ENCODE measurements at places on chromosomes 11 and 22.

DNA sequence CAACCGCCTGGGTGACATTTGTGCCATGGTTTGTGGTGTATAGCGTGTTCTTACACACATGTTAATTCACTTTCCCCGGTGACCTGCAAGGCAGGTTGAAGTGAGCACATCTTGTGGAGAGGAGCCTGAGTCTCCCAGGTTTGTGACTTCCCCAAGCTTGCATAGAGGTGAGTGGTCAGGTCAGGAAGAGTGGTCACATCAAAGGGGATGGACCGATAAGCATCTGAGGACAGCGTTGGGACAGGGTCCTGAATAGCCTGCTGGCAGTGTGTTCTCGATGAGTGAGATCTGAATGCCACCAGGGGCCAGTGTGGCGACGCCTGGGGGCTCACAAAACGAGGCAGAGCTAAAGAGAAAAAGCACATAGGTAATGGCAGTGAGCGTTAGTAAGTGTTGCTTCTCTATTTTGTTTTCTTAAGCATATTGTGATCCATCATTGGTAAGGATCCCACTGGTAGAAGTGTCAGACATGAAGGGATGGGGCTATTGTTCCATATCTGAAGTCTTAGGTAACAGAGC is 154.6 kb downstream of the GRIK4 start:
- DNase-seq = no peak

GRCh38 chr11:92457250-92457649 is 232.6 kb downstream of the FAT3 start:
- no peak for DNase-seq

DNA sequence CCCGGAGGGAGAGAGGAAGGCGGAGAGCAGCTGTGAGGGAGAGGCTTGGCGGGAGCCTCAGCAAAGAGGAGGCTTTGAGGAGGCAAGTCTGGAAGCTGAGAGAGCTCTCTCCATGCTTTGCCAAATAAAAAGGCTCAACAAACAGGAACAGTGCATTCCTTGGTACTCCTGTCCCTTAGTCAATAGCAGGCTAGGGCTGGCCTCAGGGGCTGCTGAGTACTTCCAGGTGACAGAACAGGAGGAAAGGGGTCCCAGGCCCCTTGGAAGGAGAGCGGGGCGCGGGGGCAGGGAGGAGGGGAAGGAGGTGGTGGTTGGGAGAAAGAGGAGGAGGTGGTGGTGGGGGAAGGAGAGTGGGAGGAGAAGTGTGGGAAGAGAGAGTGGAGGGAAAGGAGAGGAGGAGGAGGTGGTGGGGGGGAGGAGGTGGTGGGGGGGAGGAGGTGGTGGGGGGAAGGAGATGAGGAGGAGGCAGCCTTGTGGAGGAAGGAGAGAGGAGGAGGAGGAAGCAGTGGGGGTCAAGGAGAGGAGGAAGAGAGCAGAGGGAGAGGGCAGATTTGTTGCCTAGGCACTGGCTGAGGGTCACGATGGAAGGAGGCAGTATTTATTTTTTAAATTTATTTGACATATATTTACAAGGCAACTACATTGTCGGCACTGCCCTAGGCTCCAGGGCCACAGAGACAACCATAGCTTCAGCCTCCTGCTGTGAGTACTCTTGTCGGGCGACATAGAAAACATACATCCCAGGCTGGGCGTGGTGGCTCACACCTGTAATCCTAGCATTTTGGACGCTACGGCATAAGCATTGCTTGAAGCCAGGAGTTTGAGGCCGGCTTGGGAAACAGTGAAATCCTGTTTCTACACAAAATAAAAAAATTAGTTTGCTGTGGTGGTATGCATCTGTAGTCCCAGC is 74.2 kb upstream of the ZBED5 start:
- peak; percentile 16 for DNase-seq

- no peak for DNase-seq
These were observed 9.3 kb downstream of the HINFP start for GRCh38 chr11:119130662-119131061.

- no peak for DNase-seq
These were observed 248.1 kb downstream of the CNTN5 start for GRCh38 chr11:99268886-99269285.

DNA sequence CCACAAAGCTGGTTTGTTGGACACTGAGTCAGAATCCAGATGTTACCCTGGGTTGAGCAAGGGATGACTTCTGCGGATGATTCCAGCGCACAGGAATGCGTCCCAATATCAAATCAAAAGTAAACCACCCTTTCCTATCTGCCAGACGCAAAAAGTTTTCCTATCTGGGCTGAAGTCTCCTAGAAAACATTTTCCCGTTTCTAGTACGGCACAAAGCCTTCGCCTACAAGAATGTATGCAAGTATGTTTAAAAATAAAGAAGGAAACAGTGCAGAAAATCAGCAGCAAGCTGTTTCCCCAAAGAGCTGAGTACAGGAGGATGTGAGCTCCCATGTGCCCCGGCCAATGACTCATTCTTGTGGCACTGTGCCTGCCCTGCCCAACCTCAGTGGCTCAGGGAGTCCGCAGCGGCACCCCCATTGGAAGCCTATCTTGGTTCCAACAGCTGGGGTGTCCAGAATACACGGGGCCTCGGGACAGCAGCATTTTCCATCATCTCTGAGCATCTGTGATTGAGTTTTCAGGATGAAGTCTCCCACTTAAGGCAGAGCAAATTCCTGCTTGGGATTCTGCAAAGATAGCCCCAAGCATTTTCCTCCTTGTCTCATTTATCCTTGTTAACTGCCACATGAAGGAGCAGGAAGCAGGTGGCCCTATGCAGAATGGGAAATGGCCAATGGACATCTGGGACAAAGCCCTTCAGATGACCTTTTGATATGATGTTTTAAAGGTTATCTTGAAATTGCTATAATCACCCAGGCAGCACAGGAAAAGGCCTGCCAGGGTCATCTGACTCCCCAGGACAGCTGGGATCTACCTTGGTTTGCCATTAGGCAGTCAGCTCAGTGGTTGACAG is 17.5 kb downstream of the KCNJ5 start:
- peak; percentile 93 for DNase-seq

GRCh38 chr22:37521236-37521739 is 2.1 kb upstream of the CARD10 start:
- no peak for DNase-seq

DNA sequence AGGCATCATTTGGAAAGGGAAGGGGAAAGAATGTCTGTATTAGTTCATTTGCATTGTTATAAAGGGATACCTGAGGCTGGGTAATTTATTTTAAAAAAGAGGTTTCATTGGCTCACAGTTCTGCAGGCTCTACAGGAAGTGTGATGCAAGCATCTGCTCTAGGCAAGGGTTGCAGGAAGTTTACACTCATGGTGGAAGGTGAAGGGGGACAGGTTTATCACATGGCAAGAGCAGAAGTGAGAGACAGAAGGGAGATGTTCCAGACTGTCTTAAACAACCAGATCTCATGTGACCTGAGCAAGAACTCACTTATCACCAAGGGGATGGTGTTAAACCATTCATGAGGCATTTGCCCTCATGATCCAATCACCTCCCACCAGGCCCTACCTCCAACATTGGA is 90.6 kb downstream of the CCDC83 start:
- DNase-seq = peak; percentile 41

DNA sequence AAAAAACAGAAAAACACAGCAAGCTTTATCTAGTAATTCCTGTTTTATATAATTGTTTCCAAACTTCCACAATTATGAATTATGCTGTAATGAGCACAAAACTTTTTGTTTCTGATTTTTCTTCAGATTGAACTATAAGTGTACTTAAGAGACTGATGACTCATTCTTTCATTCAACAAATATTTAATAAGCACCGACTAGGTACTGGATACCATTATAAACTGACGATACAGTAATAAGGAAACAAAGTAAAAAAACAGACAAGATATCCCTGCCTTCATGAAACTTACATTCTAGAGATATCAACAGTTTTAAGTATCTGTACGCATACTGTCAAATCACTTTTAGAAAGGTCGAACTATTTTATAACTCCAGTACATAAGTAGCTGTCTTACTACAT is 78.6 kb downstream of the ME3 start:
- DNase-seq = no peak

DNA sequence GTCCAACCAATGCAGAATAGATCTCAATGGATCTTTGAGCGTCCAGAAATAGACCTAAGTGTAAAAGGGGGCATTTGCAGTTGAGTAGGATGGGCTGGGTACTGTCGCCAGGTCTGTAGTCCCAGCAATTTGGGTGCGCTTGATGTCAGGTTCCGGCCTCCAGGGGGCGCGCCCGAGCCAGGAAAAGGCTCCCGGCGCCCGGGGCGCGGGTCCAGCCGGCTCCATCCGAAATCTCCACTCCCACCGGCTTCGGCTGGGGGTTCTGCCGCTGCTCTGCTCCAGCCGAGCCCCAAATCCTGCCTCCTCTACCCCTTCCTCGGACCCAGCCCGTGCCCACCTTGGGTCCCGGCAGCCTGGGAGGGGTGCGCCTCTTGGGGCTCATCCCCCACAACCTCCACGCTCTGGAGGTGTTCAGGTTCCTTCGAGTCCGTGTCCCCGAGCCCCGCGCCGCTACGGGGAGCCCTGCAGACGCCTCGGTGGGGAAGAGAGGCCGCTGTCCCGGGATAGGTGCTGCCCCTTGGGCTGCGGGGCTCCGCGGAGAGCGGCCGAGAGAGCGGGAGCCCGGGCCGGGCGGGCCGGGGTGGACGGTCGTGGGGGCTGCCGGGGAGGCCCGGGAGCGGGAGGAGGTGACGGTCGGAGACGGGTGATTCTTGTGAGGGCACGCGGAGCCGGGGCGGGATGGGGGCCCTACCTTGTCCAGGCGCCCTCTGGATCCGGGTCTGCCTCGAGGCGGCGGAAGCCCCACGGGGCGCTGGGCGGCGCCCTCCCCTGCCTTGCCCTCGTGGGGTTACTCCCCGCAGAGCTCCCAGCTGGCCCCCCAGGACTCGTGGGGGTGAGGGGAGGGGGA is 13.0 kb upstream of the CYB5R3 start:
- peak; percentile 91 for DNase-seq
